Neural crest cell (in vitro differentiated cells): ENCODE measurements at places on chromosomes 1 and 21.
A peak's percentile ranks its signal among the peaks of the same experiment; 100 is the strongest.

- DNase-seq: no peak
Observed at GRCh38 chr1:10216090-10216749, 5.8 kb downstream of the KIF1B start.

DNA sequence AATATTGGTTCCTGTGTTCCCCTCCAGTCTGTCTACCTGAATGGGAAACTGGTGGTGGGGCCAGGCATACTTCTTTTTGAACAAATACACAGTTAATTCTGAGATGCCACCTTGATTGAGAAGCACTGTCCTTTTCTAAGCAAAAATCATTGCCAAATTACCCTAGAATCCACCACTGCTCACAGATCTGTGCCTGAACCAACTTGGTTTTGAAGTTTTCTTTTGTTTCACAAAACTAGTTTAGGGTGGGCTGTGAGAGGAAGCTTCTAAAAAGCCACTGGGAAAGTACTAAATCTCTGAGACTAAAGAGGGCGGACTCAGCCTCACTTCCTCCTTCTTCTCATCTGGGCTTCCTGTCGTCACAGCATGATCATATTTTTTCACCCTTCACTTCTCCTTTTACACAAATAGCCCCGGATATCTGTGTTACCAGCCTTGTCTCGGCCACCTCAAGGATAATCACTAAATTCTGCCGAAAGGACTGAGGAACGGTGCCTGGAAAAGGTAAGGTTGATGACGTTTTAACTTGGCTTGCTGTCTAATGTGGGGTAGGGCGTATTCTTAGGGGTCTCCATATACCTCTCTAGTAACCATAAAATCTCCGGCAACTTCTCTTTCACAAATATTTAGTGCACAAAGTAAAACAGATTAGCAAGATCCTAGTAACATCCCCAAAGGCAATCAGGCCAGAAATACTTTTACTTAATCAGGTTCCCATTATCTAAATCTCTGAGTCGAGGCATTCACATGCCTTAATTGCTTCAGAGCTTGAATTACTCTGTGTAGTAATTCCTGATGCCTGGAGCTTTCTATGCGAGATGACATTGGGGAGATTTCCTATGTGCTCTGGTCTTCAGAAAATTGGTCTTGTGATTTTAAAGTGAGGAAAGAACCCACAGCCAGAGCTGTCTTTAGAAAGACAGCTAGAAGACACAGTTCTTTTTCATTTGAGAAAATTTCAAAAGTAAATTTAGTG lies at the start of gene CD53:
Gene CD53, plus strand, starts transcription at position 404 of the 976 bp plus-strand sequence. CDS start 18,261 bp downstream, outside the sequence.
- no peak for DNase-seq

DNA sequence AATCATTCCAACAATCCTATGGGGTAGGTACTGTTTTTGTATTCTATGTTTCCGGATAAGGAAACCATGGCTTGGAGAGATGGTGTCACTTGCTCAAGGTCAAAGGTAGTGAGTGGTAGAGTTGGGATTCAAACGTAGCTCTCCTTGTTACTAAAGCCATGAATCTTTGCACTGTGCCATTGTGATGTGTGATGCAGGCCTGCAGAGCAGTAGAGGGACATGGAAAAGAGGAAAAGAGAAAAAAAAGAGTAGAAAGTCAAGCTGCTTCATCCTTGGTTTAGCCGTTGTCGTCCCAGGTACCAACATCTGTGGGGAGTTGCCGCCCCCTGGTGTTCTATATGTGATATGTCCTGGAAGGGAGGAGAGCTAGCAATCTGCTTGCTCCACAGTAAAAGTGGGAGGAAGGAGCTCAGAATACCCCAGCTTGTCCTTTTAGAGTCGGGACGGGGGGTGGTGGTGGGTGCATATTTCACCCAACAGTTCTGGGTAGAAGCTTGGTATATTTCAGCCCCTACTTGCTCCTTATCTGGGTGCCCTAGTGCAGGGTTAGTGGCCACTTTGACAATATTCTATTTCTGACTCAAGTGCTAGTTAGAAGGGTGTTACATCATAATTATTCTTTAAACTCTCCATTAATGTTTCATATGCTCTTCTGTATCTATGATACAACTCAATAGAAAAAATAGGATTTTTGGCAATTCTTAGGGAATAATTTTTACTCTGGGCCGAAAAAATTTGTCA lies 98.4 kb downstream of the EBNA1BP2 start:
- peak; percentile 68 for DNase-seq

GRCh38 chr1:31010086-31010989 lies 55.2 kb downstream of the PUM1 start:
- DNase-seq: no peak

DNA sequence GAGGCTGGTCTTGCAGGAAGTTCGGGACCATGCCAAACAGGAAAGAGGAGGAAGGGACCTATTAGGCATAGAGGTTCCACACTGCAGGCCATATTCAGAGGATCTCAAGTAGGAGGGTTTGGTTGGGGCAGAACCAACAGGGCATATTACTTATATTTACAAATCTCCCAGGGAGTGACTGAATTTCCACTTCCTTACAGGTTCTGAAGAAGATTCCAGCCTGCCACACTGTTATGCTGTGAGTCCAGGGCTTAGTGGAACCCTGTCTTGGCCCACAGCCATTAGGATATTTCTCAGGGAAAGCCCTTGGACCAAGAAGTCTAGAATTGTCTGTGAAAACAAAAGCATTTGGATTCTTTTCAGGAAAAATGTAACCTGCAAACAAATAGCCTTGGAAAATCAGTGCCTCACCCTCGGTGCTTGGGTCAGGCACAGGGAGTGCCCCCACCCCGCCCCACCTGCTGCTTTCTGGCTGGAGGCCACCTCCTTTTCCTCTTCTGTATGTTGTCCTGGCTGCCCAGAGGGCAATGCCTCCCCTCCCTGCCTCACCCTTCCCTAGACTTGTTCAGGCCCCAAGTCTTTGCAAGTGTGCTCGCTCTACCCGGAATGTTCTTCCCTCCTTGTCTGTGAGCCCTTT lies 41.0 kb upstream of the JUN start:
- DNase-seq: no peak

DNA sequence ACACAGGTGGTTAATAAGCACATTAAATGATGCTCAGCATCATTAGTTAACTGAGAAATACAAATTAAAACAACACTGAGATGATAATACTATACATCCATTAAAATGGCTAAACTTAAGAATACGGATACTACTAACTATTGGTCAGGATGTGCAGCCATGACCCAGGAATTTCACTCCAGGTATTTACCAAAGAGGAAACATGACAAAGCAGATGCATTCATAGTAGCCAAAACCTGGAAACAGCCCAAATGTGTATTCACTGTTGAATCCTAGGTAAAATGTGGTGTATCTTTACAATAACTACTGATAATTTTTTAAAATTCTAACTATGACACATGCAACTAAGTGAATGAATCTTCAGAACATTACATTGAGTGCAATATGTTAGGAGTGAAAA lies 73.0 kb downstream of the PTPRC start:
- DNase-seq: no peak

DNA sequence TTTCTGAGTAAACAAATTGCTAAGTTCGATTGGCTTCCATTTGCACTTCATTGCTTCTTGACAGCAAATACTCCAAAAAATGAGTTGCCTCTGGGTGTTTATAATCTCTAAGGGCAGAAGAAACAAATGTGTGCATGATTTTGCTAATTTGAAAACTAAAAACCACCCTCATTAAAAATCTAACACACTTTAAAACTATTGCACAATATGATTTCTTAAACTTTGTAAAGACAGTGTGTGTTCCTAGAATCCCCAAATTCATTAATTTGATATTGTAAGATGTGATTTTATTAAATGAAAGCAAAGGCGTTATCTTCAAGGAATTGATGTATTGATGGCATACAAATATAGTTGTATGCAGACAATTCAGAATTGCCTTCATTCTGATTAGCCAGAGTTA lies 350.9 kb downstream of the OLFM3 start:
- no peak for DNase-seq

GRCh38 chr1:201466492-201466891 lies 2.5 kb downstream of the PHLDA3 start:
- DNase-seq: no peak

GRCh38 chr1:27523337-27524020 lies 33.5 kb upstream of the WASF2 start:
- no peak for DNase-seq

- no peak for DNase-seq
Observed at GRCh38 chr1:221759436-221759835, 17.5 kb upstream of the DUSP10 start.

DNA sequence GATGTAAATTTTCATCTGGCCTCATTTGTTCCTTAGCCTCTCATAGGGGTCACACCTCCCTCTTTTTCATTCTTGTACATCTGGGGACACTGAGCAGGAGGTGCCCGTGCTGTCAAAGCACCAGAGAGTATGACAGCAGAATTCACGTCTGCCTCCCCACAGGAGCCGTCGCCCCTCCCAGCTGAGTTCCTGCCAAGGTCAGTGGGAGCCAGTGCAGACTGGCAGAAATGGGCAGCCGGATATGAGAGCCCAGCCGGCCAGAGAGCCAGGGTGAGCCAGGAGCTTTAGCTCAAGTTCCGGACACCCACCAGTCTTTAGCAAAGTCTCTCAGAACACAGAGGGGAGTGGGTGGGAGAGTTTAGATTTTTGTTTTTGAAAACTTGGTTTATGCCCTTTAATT lies 21.9 kb downstream of the GPR137B start:
- DNase-seq: no peak

DNA sequence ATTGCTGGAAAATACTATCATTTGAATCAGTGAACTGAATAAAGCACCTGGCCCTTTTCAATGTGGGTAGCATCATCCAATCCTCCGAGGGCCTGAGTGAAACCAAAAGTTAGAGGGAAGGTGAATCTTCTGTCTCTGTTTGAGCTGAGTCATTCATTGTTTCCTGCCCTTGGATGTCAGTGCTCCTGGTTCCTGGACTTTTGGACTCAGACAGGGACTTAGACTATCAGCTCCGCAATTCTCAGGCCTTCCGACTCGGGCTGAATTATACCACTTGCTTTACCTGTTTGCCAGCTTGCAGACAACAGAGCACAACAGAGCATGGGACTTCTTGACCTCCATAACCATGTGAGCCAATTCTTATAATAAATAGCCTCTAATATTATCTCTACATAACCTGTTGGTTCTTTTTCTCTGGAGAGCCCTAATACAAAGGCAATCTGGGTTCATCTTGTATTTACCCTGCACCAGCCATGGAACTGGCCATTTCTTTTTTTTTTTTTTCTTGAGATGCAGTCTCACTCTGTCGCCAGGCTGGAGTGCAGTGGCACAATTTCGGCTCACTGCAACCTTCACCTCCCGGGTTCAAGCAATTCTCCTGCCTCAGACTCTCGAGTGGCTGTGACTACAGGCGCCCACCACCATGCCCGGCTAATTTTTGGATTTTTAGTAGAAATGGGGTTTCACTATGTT lies 19.2 kb upstream of the VASH2 start:
- DNase-seq: no peak

GRCh38 chr1:160362168-160362957 lies 4.5 kb upstream of the NHLH1 start:
- DNase-seq: no peak

DNA sequence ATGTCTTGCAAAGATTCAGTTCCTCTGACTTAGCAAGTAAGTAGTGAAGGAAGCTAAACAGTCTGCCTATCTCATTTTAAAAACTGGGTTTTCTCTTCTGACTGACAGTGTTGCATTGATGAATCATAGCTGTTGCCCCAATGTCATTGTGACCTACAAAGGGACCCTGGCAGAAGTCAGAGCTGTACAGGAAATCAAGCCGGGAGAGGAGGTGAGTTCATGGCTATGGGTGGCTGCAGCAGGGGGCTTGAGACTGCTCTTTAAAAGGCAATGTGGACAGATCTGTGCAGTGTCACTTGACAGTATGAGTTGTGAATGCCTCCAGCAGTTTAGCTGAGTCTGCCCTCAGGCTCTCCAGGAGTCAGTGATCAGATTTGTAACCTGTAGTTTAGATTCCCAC lies 46.6 kb downstream of the SMYD2 start:
- DNase-seq: no peak

DNA sequence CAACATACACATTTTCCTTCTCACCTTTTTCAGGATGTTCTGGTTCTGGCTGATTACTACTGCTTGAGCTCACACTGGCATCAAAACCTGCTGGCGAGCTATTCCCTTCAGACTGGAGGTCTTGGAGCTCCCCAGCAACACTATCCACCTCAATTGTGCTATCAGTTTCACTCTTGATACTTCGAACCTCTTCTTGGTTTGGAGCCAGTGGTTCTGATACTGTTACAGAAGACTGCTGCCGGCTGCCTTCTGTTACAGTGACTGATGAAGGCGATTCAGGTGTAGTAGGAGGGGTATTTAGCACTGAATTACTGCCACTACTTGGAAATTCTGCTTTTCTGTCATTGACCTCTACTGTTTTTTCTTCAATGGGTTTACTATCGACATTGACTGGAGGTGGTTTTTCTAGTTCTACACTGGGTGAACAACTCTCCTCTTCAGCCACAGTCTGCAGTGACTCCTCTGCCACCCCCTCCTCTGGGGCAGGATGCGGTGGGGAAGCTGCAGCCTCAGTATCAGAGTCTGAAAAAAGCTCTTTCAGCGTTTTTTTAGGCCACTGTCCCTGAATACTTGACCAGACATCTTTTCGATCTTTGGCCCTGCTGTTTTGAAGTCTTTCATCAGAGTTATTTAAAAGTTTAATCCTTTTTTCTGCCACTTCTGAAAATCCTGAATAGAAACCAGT lies 20.7 kb upstream of the RBM34 start:
- DNase-seq: no peak

DNA sequence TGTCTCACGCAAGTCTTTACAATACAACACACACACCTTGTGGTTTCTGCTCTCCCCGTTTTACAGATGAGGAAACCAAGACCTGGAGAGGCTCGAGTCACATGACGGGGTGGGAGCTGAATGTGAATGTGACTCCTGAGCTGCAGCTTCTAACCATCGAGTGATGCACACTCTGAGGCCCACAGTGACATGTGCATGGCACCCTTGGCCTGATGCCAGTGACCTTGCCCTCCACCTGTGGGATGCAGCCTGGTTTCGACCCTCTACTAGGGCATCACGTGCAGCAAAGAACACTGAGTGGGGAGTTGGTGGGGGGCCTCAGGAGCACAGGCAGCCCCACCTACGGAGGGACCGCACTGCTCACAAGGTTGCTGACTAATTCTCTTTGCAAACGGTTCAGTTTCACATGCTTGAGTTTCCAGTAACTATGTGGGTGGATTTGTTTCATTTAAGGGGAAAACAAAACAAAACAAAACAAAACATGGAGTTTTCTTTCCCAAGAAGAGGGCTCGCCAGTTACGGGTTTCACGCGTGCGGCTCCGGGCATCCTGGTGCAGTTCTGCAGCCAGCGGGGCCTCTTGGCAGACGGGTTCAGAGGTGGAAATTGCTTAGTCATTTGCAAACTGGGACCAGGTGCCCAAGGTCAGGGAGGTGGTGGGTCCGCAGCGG lies 22.9 kb downstream of the SPSB1 start:
- DNase-seq: no peak

- no peak for DNase-seq
Observed at GRCh38 chr1:212219679-212220463, 65.3 kb upstream of the PPP2R5A start.

- no peak for DNase-seq
Observed at GRCh38 chr1:160637821-160638539, 8.9 kb downstream of the SLAMF1 start.

DNA sequence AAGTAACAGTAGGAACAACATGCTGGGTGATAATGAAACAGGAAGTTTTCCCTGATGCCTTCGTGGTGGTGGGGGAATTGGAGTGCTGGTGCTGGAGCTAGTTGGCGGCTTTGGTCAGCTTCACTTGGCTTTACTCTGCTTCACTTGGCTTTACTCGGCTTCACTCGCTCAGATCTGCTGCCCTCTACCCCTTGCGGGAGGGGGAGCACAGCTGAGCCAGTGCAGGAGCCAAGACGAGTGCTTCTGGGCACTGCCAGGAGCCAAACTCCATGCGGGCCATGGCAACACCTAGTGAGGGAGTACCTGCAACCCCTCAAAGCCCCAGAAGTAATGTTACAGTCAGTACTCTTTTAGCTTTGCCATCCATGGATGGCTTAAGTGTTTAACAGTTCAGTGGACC lies 10.6 kb upstream of the PRKACB start:
- no peak for DNase-seq
